ENCODE measurements at places on chromosomes 5 and 9.
A peak's percentile ranks its signal among the peaks of the same experiment; 100 is the strongest.

DNA sequence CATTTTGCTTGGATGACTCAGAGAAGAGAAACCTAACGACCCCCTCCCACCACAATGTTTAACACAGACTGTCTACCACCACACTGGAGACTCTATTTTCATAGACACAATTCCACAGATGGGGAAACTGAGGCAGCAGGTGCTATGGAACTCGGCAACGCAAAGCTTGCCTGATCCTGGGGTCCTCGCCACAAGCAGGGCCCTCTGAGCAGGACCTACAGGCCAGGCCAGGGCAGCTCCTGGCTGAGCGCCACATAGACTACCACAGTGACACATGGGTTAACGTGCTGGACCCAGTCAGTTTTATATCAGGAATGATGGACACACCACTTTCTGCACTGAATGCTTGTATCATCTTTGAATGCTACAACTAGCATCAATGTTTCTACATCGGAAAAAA lies 11.8 kb downstream of the IPPK start:
- DNase-seq = no peak

DNA sequence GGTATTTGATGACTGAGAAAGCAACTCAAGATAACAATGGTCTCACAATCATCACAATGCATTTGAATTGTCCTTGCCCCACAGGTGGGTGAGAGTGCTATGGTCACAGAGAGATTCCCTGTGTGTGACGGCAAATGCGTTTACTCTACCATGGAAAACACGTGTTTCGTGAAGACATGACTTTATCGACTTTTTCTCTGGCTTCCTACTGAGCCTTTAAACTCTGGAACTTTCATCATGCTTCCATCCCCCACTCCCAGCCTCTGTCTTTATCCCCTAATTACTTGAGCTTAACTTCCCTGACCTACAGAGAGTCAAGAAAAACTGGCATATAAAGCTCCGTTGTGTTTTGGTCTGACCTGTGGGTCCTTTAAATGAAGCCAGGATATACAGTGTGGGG lies 414.1 kb upstream of the CLINT1 start:
- DNase-seq = no peak

DNA sequence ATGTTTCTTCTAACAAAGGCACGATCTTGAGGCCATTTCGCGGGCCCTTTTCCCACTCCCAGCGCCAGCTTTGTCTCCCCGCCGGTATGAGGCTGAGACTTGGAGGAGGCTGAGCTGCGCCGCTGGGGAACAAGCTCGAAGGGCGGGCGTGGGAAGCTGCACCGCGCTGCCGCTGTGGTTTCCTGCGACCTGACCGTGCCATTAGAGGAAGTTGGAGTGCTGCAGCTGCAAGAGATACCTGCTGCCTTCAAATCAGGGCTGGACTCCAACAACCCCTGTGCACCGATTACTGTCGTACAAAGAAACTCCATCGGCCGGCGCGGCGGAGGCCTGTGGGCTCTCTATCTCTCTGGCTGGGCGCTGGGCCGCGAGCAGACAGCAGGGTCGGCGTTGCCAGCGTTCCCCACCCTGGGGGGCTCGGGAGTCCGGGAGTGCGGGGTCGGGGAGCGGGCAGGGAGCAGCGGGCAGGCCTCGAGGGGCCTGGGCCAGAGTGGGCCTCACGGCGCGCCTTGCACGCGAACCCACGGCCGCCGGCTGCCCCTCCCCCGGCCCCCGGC lies 1.3 kb upstream of the ERBIN start:
- peak; percentile 56 for DNase-seq

- DNase-seq = peak; percentile 11
Measured at GRCh38 chr9:80885894-80886293, 803.5 kb downstream of the TLE1 start.

Data from cerebellar cortex (tissue), 1 donor.